ENCODE measurements at places on chromosomes 3 and 15.

- peaks cover 5% of the 10 kb centered on the region for H3K4me1 ChIP-seq
- no peak overlapping the region for H3K27ac ChIP-seq
- no peak overlapping the region for H3K4me3 ChIP-seq
- no peaks in the 10 kb centered on the region for H3K27me3 ChIP-seq
- DNase-seq, result no peak
Observed at GRCh38 chr3:171165983-171166382, 139.5 kb upstream of the SLC2A2 start.

DNA sequence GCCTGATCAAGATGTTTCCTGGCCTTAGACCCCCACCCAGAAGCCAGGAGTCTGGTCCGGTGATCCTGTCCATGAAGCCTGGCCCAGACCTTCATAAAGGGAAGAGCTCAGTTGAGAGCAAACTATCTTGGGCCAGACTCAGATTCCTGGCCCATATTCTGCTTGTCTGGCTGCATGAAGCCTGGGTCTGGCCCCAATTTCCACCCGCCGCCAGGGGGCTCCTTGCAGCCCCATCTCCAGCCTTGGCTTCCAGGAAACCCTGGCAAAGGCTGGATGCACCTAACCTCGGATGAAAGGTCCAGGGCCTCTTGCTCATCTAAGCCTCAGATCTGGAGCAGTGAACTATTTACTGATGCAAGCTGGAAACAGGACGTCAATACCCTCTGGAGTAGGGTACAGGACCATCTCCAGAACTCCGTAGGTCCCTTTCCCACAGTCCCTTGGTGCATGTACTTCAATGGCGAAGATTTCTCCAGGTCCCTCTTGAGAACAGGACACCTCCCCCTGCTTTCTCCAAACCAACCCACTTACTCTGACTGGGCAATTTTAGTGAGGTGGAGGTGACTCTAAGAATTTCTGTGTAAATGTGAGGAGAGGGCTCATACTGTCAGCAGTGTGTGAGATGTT, 5.6 kb downstream of the FOXL2 start:
- no peak overlapping the region for H3K4me3 ChIP-seq
- peaks cover 97% of the 10 kb centered on the region for H3K27me3 ChIP-seq
- H3K36me3 ChIP-seq, result no peaks in the 10 kb centered on the region

- H3K36me3 ChIP-seq, result no peaks in the 10 kb centered on the region
- no peak overlapping the region for H3K4me3 ChIP-seq
- DNase-seq, result no peak
- peaks cover 2% of the 10 kb centered on the region for H3K27me3 ChIP-seq
- H3K27ac ChIP-seq, result no peak overlapping the region
Observed at GRCh38 chr3:64033069-64033468, 9.8 kb upstream of the PSMD6 start.

DNA sequence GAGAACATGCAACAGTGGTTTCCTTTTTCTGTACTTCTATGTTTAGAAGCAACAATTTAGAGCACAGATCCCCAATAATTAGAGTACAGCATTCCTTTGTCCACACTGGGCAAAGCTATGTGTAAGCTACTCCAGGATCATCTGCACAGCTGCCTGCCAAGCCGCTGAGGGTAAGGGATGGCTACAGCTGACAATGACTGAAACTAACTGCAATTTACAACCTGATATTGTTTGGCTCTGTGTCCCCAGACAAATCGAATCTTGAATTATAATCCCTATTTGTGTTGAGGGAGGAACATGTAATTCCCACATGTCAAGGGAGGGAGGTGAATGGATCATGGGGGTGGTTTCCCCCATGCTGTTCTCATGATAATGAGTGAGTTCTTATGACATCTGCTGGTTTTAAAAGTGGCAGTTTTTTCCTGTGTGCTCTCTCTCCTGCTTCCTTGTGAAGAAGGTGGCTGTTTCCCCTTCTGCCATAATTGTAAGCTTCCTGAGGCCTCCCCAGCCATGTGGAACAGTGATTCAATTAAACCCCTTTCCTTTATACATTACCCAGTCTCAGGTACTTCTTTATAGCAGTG, 54.8 kb upstream of the TNFSF10 start:
- no peak overlapping the region for H3K27ac ChIP-seq
- no peak overlapping the region for H3K4me3 ChIP-seq
- no peak for DNase-seq
- no peaks in the 10 kb centered on the region for H3K4me1 ChIP-seq
- no peaks in the 10 kb centered on the region for H3K36me3 ChIP-seq
- no peaks in the 10 kb centered on the region for H3K27me3 ChIP-seq

DNA sequence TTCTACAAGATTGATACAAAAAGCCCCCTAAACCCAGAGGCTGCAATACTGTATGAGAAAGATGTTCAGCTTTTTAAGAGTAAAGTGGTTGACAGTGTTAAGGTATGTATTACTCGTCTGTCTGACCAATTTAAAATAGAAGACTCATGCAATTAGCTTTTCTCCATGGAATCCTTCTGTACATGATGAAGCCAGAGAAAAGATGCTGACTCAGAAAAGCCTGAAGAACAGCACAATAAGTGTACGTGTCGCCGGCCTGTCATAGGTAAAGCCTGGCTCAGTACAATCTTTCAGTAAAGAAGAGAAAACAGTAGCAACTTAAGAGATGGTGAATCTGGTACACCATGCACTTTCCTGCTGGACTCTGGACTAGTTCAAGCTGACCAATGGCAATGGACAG, 16.4 kb downstream of the NEK4 start:
- no peak overlapping the region for H3K27ac ChIP-seq
- peaks cover 2% of the 10 kb centered on the region for H3K36me3 ChIP-seq
- no peak overlapping the region for H3K4me3 ChIP-seq
